ENCODE measurements at places on chromosomes 2 and 18.

- DNase-seq, result no peak
These were observed 226.4 kb upstream of the NRXN1 start for GRCh38 chr2:51258301-51258700.

DNA sequence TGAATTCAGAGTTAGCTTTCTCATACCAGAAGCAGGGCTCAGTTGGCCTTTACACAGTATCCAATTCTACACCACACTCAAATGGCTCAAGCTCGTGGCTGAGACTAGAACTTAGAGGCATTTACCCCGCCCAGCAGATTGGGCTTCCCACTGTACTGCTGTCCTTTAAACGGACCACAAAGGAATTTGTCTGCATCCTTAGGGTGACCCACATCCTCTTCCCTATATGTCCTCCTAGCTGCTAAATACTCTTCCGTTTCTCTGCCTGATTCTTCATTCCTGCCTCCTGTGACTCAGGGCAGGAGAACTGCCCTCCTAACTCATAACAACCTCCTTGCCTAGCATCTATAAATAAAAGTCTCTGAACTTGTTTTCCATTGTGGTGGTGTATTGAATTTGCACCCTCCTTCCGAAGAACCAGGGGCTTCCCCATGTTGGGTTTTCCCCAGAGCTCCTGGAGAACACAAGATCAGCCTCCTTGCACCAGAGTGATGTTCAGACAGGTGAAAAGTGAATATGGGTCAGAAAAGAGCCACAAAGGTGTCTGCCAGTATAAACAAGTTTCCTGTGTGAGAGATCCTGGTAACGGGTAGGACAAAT lies 32.0 kb upstream of the MC4R start:
- no peak for DNase-seq

GRCh38 chr2:54995553-54995952 lies 54.7 kb downstream of the RTN4 start:
- DNase-seq, result no peak

DNA sequence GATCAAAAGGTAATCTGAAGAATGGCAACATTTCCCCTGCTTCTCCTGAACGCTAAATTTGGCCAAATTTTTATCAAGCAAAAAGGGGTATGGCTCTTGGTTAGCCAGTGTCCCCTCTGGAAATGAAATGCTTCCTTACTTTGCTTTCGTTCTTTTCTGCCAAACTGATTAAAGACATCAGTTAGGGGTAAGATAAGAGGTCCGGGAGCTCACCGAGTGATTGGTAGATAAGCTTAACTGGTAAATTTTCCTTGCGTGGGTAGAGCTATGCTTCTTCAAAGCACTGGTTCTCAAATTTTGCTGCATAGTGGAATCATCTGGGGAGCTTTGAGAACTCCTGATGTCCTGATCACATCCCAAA lies 62.7 kb upstream of the MAPRE2 start:
- DNase-seq, result no peak

DNA sequence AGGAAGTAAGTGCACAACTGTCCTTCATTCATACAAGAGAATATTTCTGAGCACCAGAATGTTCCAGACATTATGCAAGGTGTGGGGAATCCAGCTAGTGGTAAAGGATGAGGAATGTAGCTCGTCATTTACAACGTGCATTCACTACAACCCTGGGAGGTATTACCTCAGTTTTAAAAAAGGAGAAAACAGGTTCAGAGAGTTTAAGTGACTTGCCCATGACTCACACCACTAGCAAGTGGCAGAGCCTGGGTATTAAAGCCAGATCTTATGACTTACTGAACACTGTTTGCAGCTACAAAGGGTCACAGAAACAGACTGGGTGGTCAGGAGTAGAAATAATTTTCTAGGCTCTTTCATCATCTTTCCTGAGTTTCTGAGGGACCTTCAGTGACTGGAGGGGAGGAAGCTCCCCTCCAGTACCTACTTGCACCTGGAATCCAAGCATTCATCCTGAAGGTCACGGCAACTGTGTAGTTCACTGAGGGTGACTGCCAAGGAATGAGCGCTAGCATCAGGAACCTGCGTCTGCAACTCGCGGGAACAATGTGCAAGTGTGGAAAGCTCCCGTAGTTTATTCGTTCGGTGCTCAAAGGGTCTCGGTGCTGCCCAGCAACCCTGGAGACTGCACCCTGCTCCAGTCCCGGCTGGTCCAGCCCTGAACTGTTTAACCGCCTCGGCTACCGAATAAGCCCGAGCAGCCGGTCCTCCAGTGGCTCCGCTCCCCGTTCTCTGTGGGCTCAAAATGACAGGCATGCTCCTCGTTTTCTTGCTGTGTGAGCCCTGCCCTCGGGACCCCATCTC lies 647 bp downstream of the CCDC121 start:
- DNase-seq, result peak; percentile 69

DNA sequence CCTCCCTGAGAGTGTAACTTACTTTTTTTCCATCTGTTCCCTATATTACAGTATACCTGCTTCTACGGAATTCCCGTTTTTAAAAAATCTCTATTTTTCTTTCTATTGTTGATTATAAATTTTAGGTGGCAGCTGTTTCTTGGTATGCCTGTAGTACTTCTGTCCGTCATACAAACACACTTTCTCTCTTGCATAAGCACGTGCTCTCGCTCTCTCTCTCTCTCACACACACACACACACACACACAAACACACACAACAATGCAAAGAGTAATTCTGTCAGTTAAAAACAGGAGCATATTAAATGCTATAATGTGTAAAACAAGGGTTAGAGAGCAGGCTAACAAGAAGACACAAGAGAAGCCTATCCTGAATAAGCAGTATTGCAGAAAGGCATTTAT lies 140.5 kb downstream of the THADA start:
- no peak for DNase-seq

Data from AG09309 (cell line).